Stimulated activated naive CD4-positive, alpha-beta T cell (primary cell): ENCODE measurements at places on chromosomes 6 and 20.

- DNase-seq = no peak
Measured at GRCh38 chr6:150076196-150076893, 7.4 kb upstream of the ULBP3 start.

DNA sequence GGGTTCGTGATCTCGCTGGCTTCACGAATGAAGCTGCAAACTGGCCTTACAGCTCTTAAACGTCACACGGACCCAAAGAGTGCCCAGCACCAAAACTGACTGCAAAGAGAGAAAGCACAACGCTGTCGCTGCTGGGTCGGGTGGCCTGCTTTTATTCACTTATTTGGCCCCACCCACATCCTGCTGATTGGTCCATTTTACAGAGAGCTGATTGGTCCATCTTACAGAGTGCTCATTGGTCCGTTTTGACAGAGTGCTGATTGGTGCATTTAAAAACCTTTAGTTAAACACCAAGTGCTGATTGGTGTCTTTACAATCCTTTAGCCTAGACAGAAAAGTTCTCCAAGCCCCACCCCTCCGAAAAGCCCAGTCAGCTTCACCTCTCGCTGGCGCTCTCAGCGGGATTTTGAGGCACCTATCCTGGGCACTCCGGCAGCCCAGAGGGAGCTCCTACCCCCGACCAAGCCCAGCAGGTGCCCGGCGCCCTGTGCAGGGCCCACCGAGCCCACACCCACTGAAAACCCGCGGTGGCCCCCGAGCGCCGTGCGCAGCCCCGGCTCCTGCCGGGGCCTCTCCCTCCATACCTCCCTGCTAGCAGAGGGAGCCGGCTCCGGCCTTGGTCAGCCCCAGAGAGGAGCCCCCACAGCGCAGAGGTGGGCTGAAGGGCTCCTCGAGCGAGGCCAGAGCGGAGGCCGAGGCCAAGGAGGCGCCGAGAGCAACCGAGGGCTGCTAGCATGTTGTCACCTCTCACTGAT lies 40.0 kb upstream of the SMAP1 start:
- DNase-seq = no peak

DNA sequence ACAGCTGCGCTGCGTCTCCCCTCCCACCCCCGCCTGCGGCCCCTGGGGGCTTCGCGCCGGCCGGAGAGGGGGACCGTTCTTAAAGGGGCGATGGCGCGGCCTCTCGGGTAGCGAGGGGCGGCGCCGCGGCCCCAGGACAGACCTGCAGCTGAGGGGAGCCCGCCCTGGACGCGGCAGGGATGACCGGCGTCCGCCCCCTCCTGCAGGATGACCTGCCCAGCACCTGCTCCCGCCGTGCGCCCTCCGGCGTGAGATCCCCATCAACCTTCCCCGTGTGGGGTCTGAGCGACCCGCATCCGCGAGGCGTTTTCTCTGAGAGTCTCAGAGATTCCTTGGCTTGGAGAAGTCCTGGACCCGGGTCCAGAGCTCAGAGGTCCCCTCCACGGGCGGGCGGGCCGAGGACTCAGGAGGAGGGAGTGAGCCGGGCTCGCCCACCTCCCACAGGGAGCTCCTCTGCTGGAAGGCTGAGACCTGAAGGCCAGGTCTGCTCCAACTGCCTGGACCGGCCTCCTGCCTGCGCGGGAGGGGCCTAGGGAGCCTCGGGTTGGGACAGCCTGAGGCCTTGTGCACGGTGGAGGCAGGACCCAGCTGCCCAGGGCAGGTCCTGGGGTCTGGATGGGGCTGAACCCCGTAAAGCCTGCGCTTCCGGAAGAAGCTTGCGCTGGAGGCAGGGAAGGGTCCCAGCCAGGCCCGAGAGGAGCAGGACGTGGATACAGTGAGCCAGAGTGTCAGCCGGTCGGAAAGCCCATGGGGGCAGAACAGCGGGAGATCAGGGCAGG lies 532 bp upstream of the NKAIN4 start:
- DNase-seq = no peak

- no peak for DNase-seq
Measured at GRCh38 chr20:20018366-20018765, 1.2 kb downstream of the NAA20 start.

- no peak for DNase-seq
Measured at GRCh38 chr6:126300735-126301134, 39.2 kb upstream of the CENPW start.

GRCh38 chr6:62357835-62358234 lies 71.8 kb upstream of the KHDRBS2 start:
- DNase-seq = no peak

- DNase-seq = no peak
Measured at GRCh38 chr20:652615-653109, 338 bp downstream of the SRXN1 start.

- DNase-seq = peak; percentile 1
Measured at GRCh38 chr6:130366107-130367005, 539 bp downstream of the TMEM200A start.

- DNase-seq = no peak
Measured at GRCh38 chr6:35154262-35154661, 13.1 kb upstream of the TCP11 start.

DNA sequence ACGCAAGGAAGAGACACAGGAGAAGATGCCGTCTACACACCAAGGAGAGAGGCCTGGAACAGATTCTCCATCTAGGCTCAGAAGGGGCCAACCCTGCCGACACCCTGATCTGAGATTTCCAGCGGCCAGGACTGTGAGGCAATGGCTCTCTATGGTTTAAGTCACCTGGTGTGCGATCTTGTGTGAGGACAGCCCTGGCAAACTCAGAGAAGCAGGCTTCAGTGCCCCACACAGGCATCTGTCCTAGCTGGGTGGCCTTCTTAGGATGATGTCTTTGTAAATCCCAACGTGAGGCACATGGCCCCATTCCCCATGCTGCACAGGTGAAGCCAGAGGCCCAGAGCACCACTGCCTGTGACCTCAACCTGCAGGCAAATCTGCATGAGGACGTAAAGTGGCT lies 87.6 kb upstream of the FRMD1 start:
- no peak for DNase-seq

DNA sequence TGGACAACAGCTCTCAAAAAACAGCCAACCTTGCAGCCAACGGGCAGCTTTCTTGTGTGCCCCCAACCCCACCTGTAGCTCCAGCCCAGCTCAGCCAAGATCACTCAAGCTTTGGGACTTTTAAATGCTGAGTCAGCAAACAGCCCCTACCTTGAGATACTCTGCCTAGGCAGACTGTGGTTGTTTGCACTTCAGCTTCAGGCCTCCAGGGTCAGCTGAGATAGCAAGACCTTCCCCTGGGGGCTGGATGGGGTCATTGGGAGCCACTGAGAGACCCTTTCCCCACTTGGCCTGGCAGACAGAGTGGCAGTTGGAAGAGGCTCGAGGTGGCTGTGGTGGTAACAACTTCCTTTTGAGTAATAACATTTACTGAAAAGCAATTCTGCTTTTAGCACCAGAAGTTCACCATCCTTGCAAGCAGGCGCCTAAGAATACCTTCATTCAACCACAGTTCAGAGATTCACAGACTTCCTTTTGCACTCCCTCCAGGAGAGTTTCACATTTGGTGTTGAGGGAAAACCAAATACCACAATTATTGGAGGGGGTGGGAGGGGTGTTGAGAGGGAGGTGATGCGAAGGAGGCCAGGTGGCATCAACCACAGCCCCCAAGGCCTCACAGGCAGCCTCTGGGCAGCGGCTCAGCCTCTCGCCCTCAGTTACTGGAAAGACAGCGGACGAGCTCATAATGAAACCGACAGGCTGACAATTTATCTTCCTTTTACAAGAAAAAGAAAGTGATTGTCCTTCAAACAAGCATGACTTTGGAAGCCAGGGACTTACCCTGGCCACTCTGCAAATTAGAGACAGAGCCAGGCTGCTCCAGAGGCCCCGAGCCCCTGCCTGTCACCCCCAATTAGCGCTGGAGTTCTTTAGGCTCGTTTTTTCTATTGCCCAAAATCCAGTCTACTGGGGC lies 148.1 kb downstream of the CEBPB start:
- no peak for DNase-seq

DNA sequence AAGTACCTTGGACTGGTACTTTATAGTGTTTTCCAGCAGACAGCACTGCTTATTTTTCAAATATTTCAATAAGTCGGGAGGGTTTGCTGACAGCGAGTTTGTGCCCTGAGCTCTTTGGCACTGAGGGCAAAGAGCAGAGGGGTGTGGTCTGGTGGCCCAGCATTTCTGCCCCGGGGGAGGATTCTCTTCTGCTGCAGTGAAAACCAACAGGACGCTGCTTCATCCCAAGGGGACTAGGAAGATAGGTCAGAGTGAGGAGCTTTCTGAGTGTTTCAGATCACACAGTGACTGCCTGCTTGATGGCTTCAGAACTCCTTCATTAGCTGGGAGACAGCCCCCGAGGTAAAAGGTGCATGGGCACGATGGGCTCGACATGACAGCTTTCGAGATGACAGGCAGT lies 8.6 kb downstream of the ULBP2 start:
- DNase-seq = no peak

GRCh38 chr20:16283978-16284377 lies 289.3 kb downstream of the KIF16B start:
- DNase-seq = no peak

DNA sequence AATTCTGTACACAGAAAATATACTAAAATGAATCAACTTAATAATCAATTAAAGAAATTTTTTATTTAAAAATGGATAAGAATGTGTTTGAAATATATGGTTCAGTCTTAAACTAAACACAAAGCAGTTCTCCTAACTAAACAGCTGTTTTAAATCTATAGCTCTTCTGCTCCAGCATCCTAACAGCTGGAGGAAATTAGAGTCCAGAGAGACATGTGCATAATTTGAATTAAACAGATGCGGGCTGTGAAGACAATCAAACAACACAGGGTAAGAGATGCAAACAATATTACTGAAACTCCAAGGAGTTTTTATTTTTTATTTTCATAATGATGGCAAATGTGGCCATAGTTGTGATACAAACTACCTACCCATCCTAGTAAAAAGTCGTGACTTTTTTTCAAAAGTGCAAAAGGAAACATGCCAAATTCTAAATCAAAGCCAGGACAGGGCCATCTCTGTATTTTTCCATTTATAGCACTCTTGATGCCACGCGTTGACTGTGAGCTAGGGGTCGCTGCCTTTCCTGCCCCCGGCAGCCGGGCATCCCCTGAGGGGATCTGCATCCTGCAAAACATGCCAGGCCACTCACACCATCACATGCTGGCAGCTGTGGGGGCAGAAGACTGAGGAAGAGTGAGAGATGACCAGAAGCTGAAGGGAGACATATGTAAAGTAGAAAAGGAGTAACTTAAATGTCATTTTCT lies 310.6 kb downstream of the PRKN start:
- DNase-seq = no peak

DNA sequence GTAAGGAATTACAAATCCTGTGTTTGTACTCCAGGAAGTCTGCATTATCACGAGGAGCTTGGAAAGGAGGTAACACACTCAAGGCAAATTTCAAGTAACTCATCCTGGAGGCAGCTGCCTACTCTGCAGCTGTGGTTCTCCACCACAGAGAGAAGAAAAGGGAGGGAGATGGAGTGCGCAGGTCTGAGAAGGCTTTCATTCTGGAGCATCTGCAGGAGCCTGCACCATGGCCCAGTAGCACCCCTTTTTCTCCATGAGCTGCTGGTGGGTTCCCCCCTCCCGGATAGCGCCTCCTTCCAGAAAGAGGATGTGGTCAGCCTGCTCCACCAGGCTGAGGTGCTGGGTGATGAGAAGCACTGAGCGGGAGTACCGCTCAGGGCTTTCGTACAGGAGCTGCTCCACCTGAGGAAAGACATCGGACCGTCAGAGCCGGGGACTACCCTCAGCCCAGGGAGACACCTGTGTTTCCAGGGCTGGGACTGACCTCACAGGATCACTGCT lies 1.6 kb upstream of the PSMB8 start:
- DNase-seq = peak; percentile 31

DNA sequence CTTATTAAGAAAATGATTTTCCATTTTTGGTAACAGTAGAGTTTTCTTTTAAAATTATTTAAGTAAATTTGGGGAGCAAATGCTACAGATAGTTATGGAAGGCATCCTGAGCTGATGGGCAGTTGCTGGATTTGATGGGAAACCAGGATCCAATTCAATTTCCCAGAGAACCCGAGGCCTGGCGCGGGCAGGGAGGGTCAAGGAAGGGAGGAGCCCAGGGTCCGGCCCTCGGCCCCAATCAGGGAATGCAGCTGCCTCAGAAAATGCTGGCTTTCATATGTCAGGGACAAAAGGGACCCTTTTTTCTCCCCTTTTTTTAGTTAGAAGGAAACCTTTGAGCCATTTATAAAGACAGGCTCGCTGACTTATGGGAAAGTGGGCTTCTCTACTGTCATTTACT lies 42.1 kb downstream of the CTCFL start:
- no peak for DNase-seq

DNA sequence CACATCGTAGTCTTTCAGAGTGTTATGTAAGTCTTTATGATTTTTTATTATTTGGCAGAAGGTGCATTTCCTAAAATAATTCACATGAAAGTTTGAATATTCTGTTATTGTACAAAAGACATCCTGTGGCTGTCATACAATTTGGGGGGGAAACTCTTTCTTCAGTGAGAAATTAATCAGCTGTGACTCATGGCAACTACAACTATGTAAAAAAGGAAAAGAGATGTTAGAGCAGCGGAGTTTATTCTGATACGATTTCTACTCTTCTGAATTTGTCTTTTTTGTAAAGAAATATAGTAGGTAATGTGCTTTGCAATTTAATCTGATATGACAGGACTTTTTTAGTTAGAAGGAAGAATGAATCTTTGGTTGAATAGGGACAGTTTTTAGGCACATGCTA lies 14.2 kb downstream of the COL19A1 start:
- no peak for DNase-seq

DNA sequence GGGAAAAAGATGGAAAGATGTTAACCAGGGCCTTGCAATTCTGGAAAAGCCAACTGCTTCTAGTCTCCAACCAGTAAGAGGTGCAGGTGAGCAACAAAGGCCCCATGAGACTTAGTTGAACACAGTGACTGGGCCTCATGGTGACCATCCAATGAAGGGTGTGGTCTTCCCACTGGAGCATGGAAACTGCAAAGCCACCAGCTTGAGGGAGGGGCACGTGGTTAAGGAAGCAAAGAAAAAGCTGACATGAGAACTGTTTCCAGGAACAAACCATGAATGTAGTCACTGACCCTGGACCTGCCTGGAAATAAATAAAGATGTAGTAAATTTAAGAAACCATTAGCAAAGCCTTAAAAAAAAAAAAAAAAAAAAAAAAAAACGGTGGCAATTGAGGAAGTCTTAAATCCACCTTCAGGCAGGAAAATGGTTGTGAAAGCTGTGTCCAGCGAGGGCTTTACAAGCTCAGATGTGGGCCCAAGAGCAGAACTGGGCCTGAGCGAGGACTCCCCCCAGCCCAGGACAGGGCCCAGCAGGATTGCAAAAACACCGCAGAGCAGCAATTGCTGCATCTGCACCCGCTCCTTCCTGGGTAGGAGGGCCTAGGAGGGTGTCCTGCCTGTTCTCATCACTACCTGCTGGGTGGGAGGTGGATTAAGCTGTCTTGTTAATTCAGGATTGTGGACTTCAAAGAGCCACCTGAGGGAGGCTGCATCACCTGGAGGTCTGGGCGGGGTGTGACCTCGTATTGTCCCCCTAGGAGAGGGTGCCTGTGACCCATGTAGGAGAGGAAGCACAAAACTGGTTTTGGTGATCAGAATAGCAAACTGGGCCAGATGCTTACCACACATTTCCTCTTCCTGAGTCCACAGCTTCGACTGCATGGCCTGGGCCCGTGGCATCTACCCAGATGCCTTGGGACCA lies 10.3 kb downstream of the GFRA4 start:
- no peak for DNase-seq
